LHCN-M2 (cell line): ENCODE measurements at places on chromosomes 2 and 18. TPM values are rescaled to one million over a fixed set of nuclear protein-coding genes. Genes with fewer than 3 reads are reported as not detected.
A peak's percentile ranks its signal among the peaks of the same experiment; 100 is the strongest.

The MAP3K19 gene
- total RNA-seq = not detected in 2 replicates

The DOK6 gene
- not detected in 2 replicates for total RNA-seq

The OR6B2 gene
- total RNA-seq = not detected in 2 replicates

The LOXHD1 gene
- not detected in 2 replicates for total RNA-seq

The GULP1 gene
- 32.2 and 32.9 TPM in 2 replicates for total RNA-seq

The CTIF gene
- total RNA-seq = 15.8 and 18.1 TPM in 2 replicates

The DNAJC10 gene
- 82.2 and 90.4 TPM in 2 replicates for total RNA-seq

The C2orf69 gene
- total RNA-seq = 18.7 and 23.2 TPM in 2 replicates

DNA sequence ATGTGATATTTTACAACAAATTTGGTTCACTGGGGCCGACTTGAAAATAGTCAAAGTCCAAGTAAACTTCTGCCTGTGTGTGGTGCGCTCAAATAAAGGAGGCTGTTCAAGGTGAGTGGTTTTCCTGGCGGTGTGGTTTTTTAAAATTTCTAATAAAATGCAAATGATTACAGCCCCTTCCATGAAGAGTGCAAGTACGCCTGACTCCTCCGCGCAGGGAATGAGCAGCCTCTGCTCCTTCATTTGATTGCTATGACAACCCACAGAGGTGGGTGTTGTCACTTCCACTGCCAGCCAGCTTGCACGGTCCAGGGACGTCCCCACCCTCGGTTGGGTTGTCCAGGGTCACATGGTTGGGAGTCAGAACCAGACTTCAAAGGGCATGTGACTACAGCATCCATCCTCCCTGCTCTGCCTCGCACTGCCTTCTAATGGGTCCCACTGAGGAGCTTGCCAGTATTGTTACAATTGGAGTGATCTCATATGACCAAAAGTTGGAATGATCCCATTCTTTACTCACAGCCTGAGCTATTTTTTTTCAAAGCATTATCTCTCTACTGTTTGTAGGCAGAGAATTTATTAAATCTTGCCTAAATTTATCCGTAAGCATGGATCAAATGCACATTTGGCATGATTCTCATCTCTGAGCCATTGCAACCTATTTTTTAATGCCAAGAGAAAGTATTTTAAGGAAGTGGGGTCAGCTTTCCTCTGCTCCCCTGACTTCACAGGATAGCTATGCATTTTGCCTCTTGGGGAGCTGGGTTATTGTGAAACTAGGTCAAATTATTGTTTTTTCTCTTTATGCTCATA lies 121.3 kb downstream of the AGAP1 start:
- peak; percentile 79 for DNase-seq

- DNase-seq = peak; percentile 17
Observed at GRCh38 chr2:106108351-106108750, 85.8 kb downstream of the UXS1 start.

DNA sequence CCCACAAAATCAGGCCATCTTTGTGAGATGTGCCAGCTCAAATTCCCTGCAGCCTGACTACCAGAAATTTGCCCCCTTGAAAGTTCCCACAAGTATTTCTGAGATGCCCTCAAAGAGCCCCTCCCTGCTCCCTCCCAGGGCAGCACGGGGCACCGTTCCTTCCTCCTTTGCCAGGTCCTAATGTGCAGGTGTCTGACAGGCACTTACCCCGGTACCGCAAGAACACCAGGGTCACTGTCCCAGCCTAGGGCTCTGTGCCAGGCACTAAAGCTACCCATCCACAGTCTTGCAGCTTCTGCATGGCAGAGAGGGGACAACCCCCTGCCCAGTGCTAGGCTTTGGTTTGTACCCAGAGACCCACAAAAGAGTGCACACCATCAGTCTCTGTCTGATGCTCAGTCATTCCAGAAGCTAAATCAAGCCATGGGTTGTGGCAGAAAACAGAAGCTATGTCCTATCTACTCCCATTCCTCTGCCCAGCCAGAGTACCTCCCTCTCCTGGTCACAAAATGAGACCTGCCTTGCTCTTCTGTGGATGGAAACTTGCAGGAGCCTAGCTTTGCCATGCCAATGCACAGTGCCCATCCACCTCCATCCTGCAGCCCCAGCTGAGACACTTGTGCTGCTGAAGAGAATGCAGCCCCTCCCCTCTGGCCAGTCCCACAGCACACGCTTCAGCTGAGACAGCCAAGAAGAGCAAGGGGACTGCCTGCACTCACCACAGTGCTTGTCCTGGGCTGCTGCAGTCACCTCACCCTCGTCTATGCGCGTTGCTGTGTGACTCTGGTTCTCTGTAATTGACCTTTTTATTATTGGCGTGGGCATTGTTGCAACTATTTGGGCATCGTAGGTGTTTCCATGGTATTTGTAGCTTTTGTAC lies 48.7 kb downstream of the INPP5D start:
- no peak for DNase-seq

DNA sequence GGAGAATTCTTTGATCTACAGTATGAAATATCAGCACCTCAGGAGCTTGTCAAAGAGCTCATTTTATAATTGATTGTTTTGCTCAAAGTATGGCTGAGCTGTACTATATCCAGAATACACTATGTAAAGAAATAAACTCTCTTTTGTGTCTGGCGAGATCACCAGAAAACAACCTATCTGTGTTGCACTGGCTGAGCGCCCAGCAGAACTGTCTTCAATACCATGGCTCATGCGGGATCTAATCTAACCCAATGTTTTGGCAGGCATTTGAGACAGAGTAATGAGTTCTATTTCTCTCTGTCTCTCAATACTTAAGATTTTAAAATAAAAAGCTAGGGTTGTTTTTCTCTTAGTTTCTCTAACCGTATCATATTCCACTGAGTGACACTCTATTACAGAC lies 192.4 kb downstream of the L3MBTL4 start:
- no peak for DNase-seq

DNA sequence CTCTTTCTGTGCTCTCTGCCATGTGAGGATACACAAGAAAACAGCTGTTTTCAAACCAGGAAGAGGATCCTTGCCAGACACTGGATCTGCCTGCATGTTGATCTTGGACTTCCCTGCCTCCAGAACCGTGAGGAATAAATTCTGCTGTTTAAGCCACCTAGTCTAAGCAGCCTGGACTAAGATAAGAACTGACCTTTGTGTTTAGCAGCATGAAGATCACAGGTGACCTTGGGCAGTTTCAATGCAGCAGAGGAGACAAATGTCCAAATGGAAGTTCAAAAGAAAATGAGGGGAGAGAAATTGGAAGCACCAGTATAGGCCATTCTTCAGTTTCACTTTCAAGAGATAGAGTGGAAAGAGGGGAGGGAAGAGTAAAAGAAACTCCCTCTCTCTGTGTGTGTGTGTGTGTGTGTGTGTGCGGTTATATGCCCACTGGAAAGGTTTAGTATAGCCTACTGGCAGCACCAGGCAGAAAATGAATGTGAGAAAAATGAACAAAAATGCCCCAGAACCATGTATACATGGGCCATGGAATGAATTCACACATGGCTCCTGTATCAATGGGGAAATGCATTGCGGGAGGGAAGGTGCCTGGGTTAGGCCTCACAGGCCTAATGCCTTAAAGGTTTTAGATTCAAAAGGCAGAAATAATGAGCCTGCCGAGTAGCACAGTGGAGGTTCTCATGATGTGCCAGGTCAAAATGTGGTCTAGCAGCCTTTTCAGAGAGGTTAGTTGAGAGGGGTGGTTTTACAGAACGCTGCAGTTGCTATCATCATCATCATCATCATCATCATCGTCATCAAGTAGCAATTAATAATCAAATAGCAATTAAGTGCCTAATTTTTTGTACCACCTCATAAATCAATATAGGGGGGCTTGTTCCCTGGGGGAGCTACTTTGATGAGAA lies 1.1 kb upstream of the CERS6 start:
- no peak for DNase-seq

GRCh38 chr2:170241756-170242155 lies 63.8 kb downstream of the MYO3B start:
- DNase-seq = no peak

DNA sequence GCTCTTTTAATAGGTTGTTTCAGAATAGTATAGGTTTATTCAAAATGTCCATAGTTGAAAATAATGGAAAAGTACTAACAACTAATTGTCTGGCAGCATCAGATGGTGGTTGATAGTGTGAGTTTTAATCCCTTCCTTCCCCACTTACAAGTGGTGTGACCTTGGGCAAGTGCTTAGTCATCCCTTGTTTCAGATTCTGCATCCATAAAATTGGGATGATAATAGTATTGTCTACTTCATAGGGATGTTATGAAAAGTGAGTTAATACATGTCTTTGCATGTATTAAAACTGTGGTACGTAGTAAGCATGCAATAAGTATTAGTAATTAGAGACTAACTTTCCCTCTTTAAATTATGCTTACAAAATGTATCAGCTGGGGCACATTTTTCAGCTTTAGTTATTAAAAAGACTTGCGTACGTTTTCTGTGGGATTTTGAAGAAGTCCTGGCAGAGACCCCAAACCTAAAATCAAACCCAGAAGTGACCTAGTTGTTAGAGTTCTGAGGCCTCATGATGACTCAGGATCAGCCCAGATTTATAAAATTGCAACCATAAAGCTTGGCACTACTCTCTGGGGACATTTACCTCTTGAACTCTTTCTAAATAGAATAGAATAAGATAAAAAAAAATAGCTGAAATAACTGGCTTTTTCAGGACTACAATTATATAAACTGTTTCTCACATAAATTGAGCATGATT lies 8.6 kb downstream of the ITGA4 start:
- peak; percentile 47 for DNase-seq

GRCh38 chr2:65429786-65430602 lies 2.4 kb downstream of the SPRED2 start:
- no peak for DNase-seq

DNA sequence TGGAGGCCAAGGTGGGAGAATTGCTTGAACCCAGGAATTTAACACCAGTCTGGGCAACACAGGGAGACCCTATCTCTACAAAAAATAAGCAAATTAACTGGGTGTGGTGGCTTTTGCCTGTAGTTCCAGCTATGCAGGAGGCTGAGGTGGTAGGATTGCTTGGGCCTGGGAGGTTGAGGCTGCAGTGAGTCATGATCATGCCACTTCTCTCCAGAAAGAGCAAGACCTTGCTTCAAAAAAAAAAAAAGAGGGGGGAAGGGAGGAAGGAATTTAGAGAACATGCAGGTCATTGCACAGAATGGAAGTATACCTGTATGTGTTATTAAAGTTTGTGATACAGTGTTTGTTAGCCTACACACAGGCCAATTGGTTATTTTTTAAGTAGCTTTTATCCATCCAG lies 25.8 kb downstream of the PKP4 start:
- no peak for DNase-seq

DNA sequence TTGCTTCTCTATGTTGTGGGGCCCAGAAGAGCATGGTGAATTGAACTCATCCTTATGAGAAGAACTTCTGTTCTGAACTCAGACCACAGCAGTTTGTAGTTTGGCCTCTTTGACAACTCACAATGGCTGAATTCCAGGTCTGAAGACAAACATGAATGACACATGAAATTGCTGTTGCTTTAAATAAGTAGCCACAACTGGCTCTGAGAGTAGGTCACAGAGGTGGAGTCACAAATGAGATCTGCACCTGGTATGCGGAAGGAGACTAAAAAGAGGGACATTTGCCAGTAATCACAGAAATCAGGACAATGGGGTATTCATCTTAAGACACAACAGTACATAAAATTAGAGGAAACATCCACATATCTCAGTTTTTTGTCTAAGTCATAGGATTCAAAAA lies 290.3 kb upstream of the MMADHC start:
- peak; percentile 72 for DNase-seq

GRCh38 chr18:33201509-33201926 lies 239.0 kb downstream of the CCDC178 start:
- peak; percentile 3 for DNase-seq

- no peak for DNase-seq
Observed at GRCh38 chr18:62521082-62521481, 1.7 kb upstream of the ZCCHC2 start.

- DNase-seq = no peak
Observed at GRCh38 chr2:60416221-60417008, 137.0 kb downstream of the BCL11A start.

- DNase-seq = peak; percentile 45
Observed at GRCh38 chr2:226080334-226080733, 680.8 kb downstream of the NYAP2 start.

GRCh38 chr2:160522951-160523710 lies 29.5 kb upstream of the RBMS1 start:
- DNase-seq = peak; percentile 83

- DNase-seq = no peak
Observed at GRCh38 chr2:174512345-174512744, 25.5 kb upstream of the GPR155 start.

- DNase-seq = no peak
Observed at GRCh38 chr2:241224018-241224850, 35.8 kb downstream of the ANO7 start.
